ENCODE measurements at places on chromosomes 12 and 14. TPM values are rescaled to one million over a fixed set of nuclear protein-coding genes. Genes with fewer than 3 reads are reported as not detected.

DNA sequence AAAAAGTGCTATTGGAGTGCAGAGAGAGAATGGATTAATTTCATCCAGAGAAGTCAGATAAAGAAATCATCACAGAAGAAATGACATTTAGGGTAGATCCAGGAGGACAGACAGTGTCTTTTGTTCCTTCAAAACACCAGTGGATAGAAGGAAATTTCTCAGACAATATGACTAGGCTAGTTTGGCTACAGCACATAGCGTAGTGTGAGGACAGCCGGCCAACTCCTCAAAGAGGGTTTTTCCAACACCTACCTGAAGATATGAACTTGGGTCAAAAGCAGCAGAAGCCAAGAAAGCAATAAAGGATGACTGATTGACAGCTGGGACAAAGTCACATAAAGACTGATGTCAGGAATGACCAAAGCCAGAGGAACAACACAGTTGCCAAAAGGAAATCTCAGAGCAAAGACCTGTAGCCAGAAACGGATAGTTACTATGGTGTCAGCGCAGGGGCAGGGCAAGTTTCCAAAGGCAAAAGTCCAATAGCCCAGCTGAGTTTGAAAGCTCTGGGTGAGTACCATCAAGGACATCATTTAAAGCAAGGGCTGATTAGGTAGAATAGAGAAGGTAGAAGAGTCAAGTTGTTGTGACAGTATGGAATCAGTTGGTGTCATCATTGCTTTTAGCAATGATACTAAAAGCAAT is 58.7 kb upstream of the PDE3A start:
- no peak for DNase-seq

FIGNL2 gene
- total RNA-seq, result 0.33 TPM

RNU4-1 gene
- not detected for total RNA-seq

DNA sequence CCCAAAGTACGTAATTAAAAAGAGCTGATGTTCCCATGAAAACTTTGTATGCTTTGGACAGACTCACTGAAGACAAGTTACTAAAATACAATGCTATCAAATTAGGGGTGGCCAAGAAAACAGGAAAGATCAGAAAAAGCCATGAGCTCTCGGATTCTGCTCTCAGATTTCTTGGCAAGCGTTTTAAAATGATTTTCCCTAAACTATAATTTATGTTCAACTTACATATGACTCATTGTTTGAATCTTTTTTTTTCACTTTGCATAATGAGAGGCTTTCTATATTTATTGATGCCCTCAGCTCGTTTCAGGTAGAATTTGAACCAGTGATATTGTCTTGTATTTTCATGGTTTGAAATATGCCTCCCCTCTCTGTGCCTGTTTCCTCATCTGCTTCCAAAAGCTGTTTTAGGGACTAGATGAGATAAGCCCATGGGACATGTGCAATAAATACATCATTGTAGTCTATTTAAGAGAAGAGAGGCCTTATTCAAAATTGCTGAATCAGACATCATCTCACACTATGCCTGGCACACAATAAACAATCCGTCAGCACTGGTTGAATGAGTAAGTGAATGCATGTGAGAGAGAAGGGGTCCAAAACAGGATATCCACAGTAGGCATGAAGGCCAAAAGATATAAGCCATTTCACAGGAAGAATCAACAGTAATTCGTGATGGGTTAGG is 4.7 kb upstream of the IPO8 start:
- DNase-seq, result no peak

BMP4 gene
- total RNA-seq, result 21.5 TPM

ALDH1L2 gene
- total RNA-seq, result 4.5 TPM

DNA sequence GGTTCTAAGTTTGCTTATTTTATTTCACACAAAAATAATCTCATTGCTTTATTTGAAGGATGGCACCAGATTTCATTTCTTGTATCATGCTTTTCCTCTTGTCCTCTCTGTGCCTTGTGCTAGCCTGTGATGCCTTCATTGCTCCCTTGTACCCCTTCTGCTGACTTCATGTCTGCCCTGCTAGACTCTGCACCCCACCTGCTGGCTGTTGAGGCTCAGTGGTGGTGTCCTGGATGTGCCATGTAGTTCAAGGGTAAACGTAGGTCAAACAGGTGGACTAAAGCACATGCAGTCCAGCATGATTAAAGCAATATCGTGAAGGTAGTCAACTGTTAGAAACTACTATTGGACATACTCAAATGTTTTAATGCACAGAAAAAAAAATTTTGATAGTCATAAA is 21.6 kb downstream of the MRPS35 start:
- no peak for DNase-seq

DNA sequence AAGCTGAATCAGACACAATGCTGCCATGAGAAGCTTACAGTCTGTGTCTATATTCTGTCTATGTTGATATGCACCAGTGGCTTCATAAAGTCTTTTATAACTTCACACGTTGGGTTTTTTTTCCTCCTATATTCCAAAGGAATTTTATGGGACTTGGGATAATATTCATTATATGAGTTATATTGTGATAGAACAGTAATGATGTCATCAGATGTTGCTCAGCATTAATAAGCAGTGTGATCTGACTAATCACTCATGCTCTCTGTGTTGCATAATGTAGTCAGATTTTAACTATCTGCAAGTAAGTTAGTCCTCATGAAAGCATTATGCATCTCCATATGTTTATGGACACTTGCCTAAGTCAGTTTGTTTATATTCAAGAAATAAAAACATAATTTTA is 159.6 kb downstream of the PLCZ1 start:
- no peak for DNase-seq

TCL1B gene
- total RNA-seq, result not detected

- no peak for DNase-seq
Measured at GRCh38 chr12:79058342-79058741, 193.8 kb downstream of the SYT1 start.

All from esophagus muscularis mucosa (tissue), 4 donors.